ENCODE measurements at places on chromosomes 6 and 20.

GRCh38 chr6:8628736-8629135, 193.4 kb upstream of the SLC35B3 start:
- no peak for DNase-seq

DNA sequence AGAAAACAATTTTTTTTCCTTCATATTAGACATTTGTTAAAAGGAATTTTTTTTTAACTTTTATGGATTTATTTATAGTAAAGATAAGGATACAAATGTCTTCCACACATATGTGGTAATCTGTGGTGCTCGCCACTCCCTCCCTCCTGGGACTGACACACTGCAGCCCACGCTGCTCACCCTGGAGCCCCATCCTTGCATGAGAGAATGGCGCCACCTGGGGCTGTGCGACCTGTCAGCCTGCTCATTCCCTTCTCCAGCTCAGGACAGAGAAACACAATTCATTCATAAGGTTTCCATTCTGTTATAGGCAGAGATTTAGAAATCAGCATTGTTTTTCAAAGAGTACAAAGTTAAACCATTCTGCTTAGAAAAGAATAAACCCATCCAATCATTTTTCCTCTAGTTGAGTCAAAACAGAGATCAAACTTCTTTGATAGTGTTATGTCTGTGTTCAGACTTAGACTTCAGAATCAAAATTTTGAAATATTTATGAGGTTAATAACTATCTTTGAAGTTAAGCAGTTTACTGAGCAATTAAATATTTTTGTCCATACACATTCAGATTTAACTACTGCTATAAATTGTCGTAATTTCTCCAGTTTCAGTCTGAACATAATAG, 42.8 kb upstream of the DYNLRB1 start:
- peak; percentile 30 for DNase-seq

GRCh38 chr6:24019830-24020229, 106.2 kb upstream of the NRSN1 start:
- no peak for DNase-seq

DNA sequence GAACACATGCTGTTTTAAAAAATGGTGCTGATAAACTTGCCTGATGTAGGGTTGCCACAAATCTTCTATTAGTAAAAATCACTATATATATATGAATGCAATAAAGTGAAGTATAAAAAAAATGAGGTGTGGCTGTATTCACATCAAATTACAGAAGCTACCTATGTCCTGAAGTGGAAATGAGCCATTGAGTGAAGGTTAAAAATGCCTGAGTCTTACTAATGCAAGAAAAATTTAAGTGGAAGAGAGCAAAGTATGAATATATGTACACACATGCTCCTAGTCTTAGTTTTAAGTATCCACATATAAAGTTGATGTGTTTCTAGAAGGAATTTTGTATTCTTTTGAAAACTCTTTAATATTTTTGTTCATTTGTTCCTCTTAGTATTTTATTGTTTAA, 808.3 kb upstream of the MAN1A1 start:
- no peak for DNase-seq

DNA sequence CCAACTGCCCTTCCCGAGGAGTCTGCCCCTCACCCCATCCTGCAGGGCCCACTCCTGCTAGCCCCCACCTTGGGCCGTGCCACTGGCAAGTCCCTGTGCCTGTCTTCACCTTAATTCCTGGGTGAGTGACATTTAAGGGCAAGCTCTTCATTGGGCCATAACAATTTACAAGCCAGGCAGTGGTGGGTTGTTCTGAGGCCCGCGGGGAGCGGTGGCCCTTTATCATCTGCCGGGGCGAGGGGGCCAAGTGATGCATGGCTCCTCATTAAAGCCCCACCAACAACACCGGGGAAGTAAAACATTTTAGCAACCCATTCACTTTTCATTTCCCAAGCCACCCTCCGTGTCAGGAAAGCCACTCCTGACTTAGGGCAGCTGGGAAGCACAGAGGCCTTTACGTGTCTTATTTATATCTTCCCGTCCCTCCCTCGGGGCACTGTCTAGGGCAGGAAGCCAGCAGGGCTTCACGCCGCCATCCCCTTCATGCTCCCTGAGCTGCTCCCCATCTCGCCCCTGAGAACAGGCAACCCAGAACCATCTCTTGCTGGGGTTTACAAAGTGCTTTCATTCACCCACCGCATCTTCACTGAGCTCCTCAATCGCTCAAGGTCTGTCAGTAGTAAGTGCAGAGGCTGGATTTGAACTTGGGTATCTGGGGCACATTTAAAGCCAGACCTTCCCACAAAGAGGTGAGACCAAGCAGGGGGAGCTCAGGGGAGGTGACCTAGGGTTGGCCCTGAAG, 55.5 kb upstream of the CCDC167 start:
- no peak for DNase-seq

GRCh38 chr6:25882051-25882496, 8.0 kb upstream of the SLC17A3 start:
- DNase-seq, result no peak

DNA sequence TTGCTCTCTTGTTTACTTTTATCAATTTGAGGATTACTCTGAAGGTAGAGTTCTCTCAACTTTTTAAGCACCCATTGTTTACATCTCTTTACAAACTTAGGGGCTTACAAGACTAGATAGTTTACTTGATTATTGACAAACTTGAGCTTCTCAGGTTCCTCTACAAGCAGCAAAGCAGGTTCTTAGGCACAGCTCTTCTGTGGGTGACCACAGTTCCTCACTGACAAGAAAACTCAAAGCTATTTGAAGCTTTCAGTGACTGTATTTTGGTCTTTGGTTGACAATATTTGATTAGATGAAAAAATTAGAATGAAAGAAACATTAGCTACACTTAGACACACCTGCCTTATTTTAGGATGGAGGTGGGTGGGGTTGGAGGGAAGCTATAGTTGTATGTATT, 327.3 kb upstream of the RUNX2 start:
- no peak for DNase-seq
